ENCODE measurements at places on chromosomes 6 and 20.

GRCh38 chr6:122128445-122128844 is 271.0 kb upstream of the HSF2 start:
- DNase-seq: no peak
- H3K27ac ChIP-seq: no peak overlapping the region
- H3K4me1 ChIP-seq: no peaks in the 10 kb centered on the region
- H3K36me3 ChIP-seq: no peaks in the 10 kb centered on the region
- H3K4me3 ChIP-seq: no peak overlapping the region
- no peaks in the 10 kb centered on the region for H3K27me3 ChIP-seq

- no peak for DNase-seq
- no peak overlapping the region for H3K4me3 ChIP-seq
Measured at GRCh38 chr6:99189823-99190721, 159.4 kb downstream of the FAXC start.

DNA sequence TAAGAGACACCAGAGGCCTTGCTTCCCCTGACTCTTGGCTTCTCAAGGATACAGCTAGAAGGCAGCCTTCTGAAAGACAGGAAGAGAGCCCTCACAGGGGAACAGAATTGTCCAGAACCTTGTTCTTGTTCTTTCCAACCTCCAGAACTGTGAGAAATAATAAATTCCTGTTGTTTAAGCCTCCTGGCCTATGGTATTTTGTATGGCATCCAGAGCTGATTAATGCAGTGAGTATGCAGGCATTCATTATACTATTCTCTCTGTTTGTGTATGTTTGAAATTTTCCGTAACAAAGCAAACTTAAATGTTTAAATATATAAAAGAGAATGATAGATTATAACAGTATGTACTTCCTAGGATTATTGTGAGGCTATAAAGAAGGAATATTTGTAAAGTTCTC is 903.4 kb upstream of the FLRT3 start:
- no peak overlapping the region for H3K4me3 ChIP-seq
- no peaks in the 10 kb centered on the region for H3K4me1 ChIP-seq
- no peak for DNase-seq
- no peaks in the 10 kb centered on the region for H3K27me3 ChIP-seq
- H3K36me3 ChIP-seq: no peaks in the 10 kb centered on the region
- H3K27ac ChIP-seq: no peak overlapping the region

GRCh38 chr6:2744209-2744771 is 6.4 kb downstream of the MYLK4 start:
- DNase-seq: no peak
- H3K27ac ChIP-seq: no peak overlapping the region
- H3K36me3 ChIP-seq: no peaks in the 10 kb centered on the region
- peaks cover 5% of the 10 kb centered on the region for H3K4me1 ChIP-seq
- H3K27me3 ChIP-seq: no peaks in the 10 kb centered on the region
- no peak overlapping the region for H3K4me3 ChIP-seq

DNA sequence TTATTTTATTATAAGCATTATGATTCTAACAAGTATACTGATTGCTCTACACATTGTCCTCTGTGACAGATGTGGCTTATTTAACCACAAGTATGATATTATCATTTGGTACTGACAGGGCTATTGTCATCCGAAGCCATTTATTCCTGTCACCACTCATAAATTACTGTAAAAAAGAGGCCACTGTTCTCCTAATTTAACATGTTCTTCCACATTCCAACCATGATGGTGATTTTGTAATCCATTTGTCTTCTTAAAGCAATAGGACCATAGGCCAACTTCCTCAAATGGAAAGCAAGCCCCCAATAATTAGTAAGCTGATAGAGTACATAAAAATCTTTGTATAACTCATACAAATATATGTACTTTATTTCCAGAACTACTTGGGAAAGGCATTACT is 50.6 kb downstream of the FUT9 start:
- no peaks in the 10 kb centered on the region for H3K27me3 ChIP-seq
- H3K27ac ChIP-seq: no peak overlapping the region
- H3K36me3 ChIP-seq: no peaks in the 10 kb centered on the region
- DNase-seq: no peak
- no peak overlapping the region for H3K4me3 ChIP-seq

DNA sequence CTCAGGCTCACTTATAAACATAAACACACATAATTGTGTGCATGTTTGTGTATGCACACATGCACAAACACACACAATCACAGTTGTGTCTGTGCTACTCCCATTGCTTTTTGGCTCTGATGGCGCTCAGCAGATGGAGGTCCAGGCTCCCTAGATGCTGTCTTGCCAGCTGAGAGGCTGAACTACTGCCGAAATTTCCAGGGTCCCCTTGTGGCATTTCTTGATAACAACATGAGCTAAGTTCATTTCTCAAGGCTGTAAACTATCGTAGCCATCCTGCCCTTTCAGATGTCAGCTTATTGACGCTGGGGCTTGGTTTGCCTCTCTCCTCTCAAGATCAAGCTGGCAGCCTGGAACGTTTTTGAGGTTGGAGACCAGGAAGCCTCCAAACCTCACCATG is 313.9 kb upstream of the RNF24 start:
- H3K4me3 ChIP-seq: no peak overlapping the region
- no peaks in the 10 kb centered on the region for H3K36me3 ChIP-seq
- H3K27ac ChIP-seq: no peak overlapping the region
- H3K4me1 ChIP-seq: no peaks in the 10 kb centered on the region

DNA sequence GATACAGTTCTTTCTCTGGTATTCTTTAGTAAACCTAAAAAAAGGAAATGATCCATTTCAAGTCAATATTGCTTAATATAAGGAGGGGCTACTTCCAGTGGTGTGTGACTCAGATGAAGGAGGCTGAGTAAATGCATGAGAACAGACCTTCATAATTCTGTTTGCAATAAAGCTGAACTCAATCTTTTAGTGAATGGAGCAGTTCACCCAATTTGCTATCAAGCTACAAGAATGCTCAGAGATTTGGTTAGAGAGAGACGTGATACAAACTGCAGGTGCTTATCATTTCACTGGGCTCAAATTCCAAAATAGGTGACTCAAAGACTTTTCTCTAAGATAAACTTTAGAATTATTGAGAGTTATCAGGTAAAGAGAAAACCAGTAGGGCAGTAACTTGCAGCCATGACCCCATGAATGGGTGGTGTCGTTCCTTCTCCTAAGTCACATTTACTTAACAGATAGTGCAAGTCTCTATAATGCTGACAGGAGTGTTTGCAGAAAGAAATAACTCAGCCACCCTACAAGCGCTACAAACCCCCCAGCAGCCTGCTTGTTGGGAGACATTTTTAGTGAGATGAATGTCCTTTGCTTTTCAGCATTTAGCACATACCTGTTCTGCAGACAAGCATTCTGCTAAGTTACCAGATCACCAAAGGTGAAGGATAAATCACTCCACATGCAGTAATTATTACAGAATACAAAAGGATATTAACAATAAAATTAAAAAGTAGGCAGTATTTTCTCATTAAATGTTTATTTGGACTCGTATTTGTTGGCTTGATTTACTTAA is 16.4 kb upstream of the BLOC1S5 start:
- no peaks in the 10 kb centered on the region for H3K4me1 ChIP-seq
- no peak overlapping the region for H3K4me3 ChIP-seq
- H3K27me3 ChIP-seq: no peaks in the 10 kb centered on the region
- no peaks in the 10 kb centered on the region for H3K36me3 ChIP-seq

- DNase-seq: no peak
- H3K4me1 ChIP-seq: no peaks in the 10 kb centered on the region
- no peak overlapping the region for H3K4me3 ChIP-seq
- no peak overlapping the region for H3K27ac ChIP-seq
- no peaks in the 10 kb centered on the region for H3K36me3 ChIP-seq
Measured at GRCh38 chr6:51266604-51267003, 447.9 kb downstream of the TFAP2B start.

- no peaks in the 10 kb centered on the region for H3K27me3 ChIP-seq
- no peak overlapping the region for H3K4me3 ChIP-seq
- H3K36me3 ChIP-seq: no peaks in the 10 kb centered on the region
- no peak overlapping the region for H3K27ac ChIP-seq
- DNase-seq: no peak
Measured at GRCh38 chr6:42158011-42158410, 15.2 kb upstream of the GUCA1A start.

- no peaks in the 10 kb centered on the region for H3K4me1 ChIP-seq
- no peak for DNase-seq
- no peaks in the 10 kb centered on the region for H3K27me3 ChIP-seq
- H3K27ac ChIP-seq: no peak overlapping the region
- H3K4me3 ChIP-seq: no peak overlapping the region
- no peaks in the 10 kb centered on the region for H3K36me3 ChIP-seq
Measured at GRCh38 chr6:85470023-85470410, 20.1 kb downstream of the NT5E start.

DNA sequence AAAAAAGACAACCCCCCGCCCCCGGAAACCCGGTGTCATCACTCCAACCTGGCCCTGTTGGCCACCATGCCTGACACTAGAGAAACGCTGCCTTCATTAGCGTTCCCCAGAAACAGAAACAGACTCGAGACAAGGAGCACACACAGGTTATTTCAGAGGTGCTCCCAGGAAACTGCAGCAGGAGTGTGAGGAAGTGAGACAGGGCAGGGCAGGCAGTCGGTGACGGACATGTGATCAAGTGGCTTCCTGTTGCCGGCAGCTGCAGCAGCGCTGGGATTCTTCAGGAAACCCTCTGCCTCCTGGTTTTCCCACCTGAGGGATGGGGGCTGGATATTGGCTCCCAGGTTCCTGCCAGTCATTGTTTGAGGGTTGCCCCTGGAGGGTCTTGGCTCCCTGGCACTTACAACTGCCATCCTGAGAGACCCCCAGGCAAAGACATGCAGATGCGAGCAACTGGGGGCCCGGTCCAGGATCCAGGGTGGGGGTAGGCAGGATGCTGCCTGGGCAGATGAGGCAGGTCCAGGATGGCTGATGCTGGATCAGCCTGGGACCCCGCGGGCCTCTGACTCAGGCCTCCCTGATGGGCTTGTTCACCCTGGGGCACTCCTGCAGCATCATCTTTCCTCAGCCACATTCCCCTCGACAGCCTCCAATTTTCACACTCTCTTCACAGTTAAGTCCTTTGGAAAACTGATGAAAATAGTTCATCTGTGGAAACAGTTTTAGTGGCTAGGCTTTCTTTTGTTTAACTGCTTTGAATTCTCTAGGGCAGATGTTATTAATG is 150.7 kb upstream of the SYNDIG1 start:
- no peaks in the 10 kb centered on the region for H3K36me3 ChIP-seq
- no peak for DNase-seq
- no peaks in the 10 kb centered on the region for H3K4me1 ChIP-seq
- no peak overlapping the region for H3K27ac ChIP-seq
- H3K4me3 ChIP-seq: no peak overlapping the region

GRCh38 chr6:116633685-116634084 is 17.4 kb downstream of the RSPH4A start:
- H3K4me3 ChIP-seq: no peak overlapping the region
- no peaks in the 10 kb centered on the region for H3K4me1 ChIP-seq
- no peak for DNase-seq
- H3K36me3 ChIP-seq: no peaks in the 10 kb centered on the region
- H3K27ac ChIP-seq: no peak overlapping the region

DNA sequence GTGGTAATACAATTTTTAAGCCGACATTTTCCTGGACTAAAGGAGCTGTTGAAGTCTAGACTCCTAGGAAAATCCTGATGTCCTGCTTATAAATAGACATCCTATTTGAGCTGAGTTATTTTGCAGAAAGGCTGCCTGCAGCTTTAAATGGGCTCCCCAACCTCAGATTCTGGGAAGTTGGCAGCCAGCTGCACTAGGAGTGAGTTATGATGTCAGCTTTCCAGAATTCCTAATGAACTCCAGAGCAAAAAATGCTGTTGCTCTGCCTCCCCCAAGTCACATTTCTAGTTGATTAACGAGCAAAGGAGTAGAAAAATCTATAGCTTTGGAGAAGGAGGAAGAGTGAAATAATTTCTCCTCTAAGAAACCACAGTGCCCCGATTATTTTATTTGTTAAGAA is 346.3 kb upstream of the SULF2 start:
- DNase-seq: no peak
- no peaks in the 10 kb centered on the region for H3K4me1 ChIP-seq
- H3K36me3 ChIP-seq: no peaks in the 10 kb centered on the region
- no peak overlapping the region for H3K4me3 ChIP-seq
- H3K27me3 ChIP-seq: no peaks in the 10 kb centered on the region
- no peak overlapping the region for H3K27ac ChIP-seq

DNA sequence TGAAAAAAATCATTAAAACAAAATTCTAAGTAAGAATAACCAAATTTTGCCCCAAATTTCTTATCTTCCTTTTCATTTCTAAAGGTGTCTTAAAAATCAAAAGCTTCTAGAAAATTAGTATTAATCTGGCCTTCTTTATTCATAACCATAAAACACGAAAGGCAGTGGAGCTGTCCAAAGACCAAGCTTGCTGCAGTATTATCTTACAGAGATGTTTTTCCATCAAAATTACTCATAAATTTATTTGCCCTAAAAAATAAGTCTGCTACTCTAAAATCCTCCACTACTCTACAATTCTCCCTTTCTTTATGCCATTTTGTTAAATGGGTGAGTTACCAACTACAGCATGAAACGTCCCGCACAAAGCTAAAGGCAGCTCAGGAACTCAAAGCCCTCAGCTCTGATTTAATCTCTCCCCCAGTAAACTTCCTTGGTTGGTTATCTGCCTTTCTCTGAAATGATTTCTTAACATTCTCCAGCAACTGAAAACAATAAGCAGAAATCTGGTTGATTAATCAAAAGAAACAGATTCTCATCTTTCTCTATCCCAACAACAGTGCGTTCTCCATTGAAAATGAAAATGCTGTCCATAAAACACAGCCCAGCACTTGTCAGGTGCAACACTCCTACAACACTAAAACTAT is 2.1 kb downstream of the USP49 start:
- DNase-seq: no peak
- no peak overlapping the region for H3K27ac ChIP-seq
- no peaks in the 10 kb centered on the region for H3K4me1 ChIP-seq
- H3K36me3 ChIP-seq: no peaks in the 10 kb centered on the region
- H3K4me3 ChIP-seq: no peak overlapping the region

GRCh38 chr20:5829241-5829809 is 79.1 kb downstream of the SHLD1 start:
- H3K4me1 ChIP-seq: no peaks in the 10 kb centered on the region
- DNase-seq: no peak
- H3K27me3 ChIP-seq: no peaks in the 10 kb centered on the region
- no peak overlapping the region for H3K4me3 ChIP-seq

GRCh38 chr6:906920-907319 is 214.0 kb upstream of the EXOC2 start:
- no peaks in the 10 kb centered on the region for H3K4me1 ChIP-seq
- DNase-seq: no peak
- no peak overlapping the region for H3K4me3 ChIP-seq
- H3K36me3 ChIP-seq: no peaks in the 10 kb centered on the region
- peaks cover 28% of the 10 kb centered on the region for H3K27me3 ChIP-seq

DNA sequence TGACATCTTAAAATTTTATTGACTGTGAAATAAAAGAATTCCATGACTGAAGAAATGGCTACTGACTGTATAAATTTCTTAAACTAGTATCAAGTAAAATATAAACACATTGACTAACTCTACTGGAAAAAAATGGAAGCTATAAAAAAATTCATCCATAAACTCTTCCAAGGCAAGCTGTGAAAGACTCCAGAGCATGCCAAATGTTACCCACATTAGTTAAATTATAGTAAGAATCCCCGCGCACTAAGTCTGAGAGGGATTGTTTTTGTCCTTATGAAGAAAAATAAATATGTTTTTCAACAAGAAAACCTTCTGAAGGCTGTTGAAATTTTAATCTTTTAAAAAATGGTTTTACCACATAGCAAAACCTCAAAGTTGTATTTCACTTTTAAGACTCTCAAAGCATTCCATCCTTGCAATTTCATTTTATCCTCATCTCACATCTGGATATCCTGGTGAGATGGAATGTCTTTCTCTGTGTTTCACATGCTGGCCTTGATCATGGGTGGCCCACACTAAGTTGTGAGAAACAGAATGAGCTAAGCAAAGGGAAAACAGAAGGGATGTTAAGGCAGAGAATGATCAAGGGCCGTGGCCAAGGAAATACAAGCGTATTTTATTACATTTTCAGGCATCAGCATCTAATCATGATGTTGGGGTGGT is 732.5 kb downstream of the KIF16B start:
- no peak for DNase-seq
- H3K27me3 ChIP-seq: no peaks in the 10 kb centered on the region
- H3K36me3 ChIP-seq: no peaks in the 10 kb centered on the region
- no peaks in the 10 kb centered on the region for H3K4me1 ChIP-seq

Data from breast epithelium (tissue), 4 donors.